Left lung (tissue), 14 donors: ENCODE measurements at places on chromosomes 2 and 18. TPM values are rescaled to one million over a fixed set of nuclear protein-coding genes. Genes with fewer than 3 reads are reported as not detected.

- no peak overlapping the region for H3K27ac ChIP-seq
- DNase-seq, result no peak
- H3K4me3 ChIP-seq, result no peak overlapping the region
Measured at GRCh38 chr2:20682167-20682920, 15.4 kb downstream of the GDF7 start.

COPS7B gene
- total RNA-seq, result 26.6 TPM

DNA sequence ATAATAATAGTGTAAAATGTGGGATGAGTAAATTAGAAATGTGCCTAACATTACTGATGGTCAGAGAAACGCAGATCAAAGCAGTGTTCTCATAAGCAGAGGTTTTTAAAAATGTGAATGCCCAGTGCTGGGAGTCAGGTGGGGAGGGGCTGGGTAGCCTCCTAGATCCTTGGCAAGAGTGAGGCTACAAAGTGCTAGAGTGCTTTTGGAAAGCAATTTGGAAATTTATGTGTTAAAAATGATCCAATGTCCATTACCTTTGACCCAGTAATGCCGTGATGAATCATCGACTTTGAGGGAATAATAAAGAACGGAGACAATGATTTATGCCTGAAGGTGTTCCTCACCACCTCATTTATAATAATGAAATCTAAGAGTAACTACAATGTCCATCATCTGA lies 44.9 kb upstream of the TWIST2 start:
- H3K27ac ChIP-seq, result no peak overlapping the region
- H3K36me3 ChIP-seq, result no peaks in the 10 kb centered on the region
- DNase-seq, result no peak
- no peak overlapping the region for H3K4me3 ChIP-seq
- H3K4me1 ChIP-seq, result no peaks in the 10 kb centered on the region
- H3K27me3 ChIP-seq, result peaks cover 33% of the 10 kb centered on the region

POTEI gene
- not detected for total RNA-seq

GRCh38 chr2:205808486-205809121 lies 126.3 kb downstream of the NRP2 start:
- no peaks in the 10 kb centered on the region for H3K36me3 ChIP-seq
- no peak overlapping the region for H3K4me3 ChIP-seq
- H3K27me3 ChIP-seq, result no peaks in the 10 kb centered on the region
- DNase-seq, result no peak
- H3K27ac ChIP-seq, result no peak overlapping the region

DNA sequence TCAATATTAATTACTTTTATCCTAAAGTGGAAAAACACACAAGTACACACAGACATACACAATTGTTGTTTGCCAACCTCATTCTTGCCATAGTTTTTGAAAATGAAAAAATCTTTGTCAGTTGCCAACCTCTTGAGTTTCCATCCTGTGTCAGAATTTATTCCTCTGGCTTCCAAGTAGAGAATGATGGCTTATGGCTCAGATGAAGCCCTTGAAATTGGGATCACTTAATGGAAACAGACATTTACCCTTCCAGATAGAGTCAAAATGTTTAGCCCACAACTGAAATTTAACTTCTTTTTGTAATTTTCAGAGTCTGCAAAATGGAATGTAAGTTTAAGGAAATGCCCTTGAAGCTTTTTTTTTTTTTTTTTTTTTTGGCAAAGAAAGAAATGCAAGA lies 321.6 kb upstream of the TNP1 start:
- H3K4me1 ChIP-seq, result no peaks in the 10 kb centered on the region
- no peak overlapping the region for H3K27ac ChIP-seq
- no peaks in the 10 kb centered on the region for H3K36me3 ChIP-seq
- DNase-seq, result no peak
- H3K27me3 ChIP-seq, result no peaks in the 10 kb centered on the region

- H3K36me3 ChIP-seq, result no peaks in the 10 kb centered on the region
- no peaks in the 10 kb centered on the region for H3K27me3 ChIP-seq
- no peak overlapping the region for H3K27ac ChIP-seq
- DNase-seq, result no peak
Measured at GRCh38 chr2:37802211-37802752, 122.8 kb upstream of the RMDN2 start.

- H3K27me3 ChIP-seq, result no peaks in the 10 kb centered on the region
- no peak for DNase-seq
- H3K27ac ChIP-seq, result no peak overlapping the region
- H3K36me3 ChIP-seq, result peaks cover 83% of the 10 kb centered on the region
- H3K4me3 ChIP-seq, result no peak overlapping the region
Measured at GRCh38 chr18:63409301-63409700, 13.0 kb downstream of the VPS4B start.

ARHGEF4 gene
- 1.7 TPM for total RNA-seq

GRCh38 chr2:135870571-135870970 lies 5.7 kb downstream of the MCM6 start:
- no peaks in the 10 kb centered on the region for H3K27me3 ChIP-seq
- peaks cover 14% of the 10 kb centered on the region for H3K4me1 ChIP-seq
- DNase-seq, result no peak
- no peak overlapping the region for H3K27ac ChIP-seq
- peaks cover 67% of the 10 kb centered on the region for H3K36me3 ChIP-seq
- H3K4me3 ChIP-seq, result no peak overlapping the region

MC5R gene
- total RNA-seq, result not detected

GRCh38 chr2:42224422-42225067 lies 55.4 kb downstream of the EML4 start:
- no peak for DNase-seq
- no peak overlapping the region for H3K27ac ChIP-seq
- no peak overlapping the region for H3K4me3 ChIP-seq
- H3K36me3 ChIP-seq, result no peaks in the 10 kb centered on the region

DNA sequence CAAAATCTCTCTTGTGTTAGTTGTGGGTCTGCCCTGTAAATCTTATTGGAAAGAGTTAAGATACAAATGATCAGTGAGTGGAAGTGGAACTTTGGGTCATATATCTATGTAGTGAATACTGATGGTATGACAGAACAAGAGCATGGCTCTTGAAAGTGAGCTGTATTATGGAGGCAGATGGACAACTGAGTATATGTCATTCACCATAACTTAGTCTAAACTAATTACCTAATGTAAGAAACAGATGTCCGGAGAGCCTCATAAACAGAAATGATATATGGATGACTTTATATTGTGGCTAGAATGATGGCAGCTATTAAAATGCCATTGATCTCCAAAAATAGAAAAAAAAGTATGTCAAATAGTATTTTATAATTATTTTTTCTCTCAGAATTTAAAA lies 72.4 kb downstream of the FASTKD2 start:
- H3K4me1 ChIP-seq, result no peaks in the 10 kb centered on the region
- no peak for DNase-seq
- no peak overlapping the region for H3K27ac ChIP-seq
- no peak overlapping the region for H3K4me3 ChIP-seq

DNA sequence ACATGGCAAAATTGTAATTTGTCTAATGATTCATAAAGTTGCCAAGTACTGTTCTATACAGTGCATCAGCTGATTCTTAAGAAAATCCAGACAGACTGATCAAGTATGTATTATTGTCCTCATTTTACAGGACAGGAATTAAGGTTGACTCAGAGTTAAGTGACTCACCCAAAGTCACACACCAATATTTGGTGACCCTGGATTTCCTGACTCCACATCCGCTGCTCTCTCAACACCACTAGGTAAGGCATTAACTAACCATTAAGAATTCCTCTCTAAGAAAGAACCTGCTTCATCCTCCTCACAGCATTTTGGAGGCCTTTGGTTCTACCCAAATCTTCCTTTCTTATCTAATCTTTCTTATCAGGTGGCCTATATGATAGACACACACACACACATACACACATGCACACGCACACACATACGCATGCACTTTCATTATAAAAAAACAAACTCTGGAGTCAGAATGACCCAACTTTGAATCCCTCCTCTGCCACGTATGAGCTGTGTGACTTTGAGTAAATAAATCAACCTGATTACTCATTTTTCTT lies 150.8 kb downstream of the ANKRD44 start:
- H3K36me3 ChIP-seq, result no peaks in the 10 kb centered on the region
- peaks cover 39% of the 10 kb centered on the region for H3K4me1 ChIP-seq
- peak overlapping the region; percentile 6 for H3K27ac ChIP-seq

TGFA gene
- total RNA-seq, result 12.1 TPM

GRCh38 chr2:174631009-174631981 lies 33.7 kb upstream of the WIPF1 start:
- no peak for DNase-seq
- no peak overlapping the region for H3K4me3 ChIP-seq
- H3K4me1 ChIP-seq, result peaks cover 60% of the 10 kb centered on the region
- no peak overlapping the region for H3K27ac ChIP-seq
- no peaks in the 10 kb centered on the region for H3K27me3 ChIP-seq

GRCh38 chr2:37885329-37885993 lies 39.6 kb upstream of the RMDN2 start:
- no peaks in the 10 kb centered on the region for H3K36me3 ChIP-seq
- no peak for DNase-seq
- H3K27me3 ChIP-seq, result no peaks in the 10 kb centered on the region
- no peak overlapping the region for H3K27ac ChIP-seq
- no peak overlapping the region for H3K4me3 ChIP-seq

TANC1 gene
- 53.5 TPM for total RNA-seq

- H3K27me3 ChIP-seq, result no peaks in the 10 kb centered on the region
- H3K4me1 ChIP-seq, result no peaks in the 10 kb centered on the region
- peak; percentile 6 for DNase-seq
Measured at GRCh38 chr18:66344227-66344626, 259.7 kb downstream of the CDH19 start.

- no peak overlapping the region for H3K4me3 ChIP-seq
- no peak for DNase-seq
- no peaks in the 10 kb centered on the region for H3K27me3 ChIP-seq
- no peaks in the 10 kb centered on the region for H3K36me3 ChIP-seq
- H3K4me1 ChIP-seq, result no peaks in the 10 kb centered on the region
- no peak overlapping the region for H3K27ac ChIP-seq
Measured at GRCh38 chr2:193539188-193539587, 1344.5 kb upstream of the TMEFF2 start.

DNA sequence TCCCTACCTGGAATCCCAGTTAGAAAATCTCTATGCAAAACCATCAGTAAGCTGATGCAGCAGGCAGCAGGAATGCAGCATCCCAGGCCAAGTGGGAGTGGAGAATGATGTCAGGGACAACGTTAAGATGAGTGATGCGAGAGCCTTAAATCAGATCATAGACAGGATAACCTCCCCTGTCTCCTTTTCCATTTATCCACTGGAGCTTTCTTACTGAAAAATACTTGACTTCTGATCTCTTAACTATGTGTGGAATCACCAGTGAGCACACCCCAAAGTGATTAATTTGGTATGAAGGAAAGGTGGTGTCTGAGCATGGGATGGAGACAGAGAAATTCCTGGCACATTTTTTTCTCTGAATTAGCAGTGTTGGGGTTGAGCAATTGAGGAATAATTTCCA lies 98.0 kb downstream of the RND3 start:
- H3K27ac ChIP-seq, result no peak overlapping the region
- H3K36me3 ChIP-seq, result no peaks in the 10 kb centered on the region
- no peaks in the 10 kb centered on the region for H3K4me1 ChIP-seq
- DNase-seq, result no peak
- no peaks in the 10 kb centered on the region for H3K27me3 ChIP-seq

- H3K36me3 ChIP-seq, result no peaks in the 10 kb centered on the region
- no peak overlapping the region for H3K4me3 ChIP-seq
- peaks cover 26% of the 10 kb centered on the region for H3K4me1 ChIP-seq
- H3K27me3 ChIP-seq, result no peaks in the 10 kb centered on the region
- peak; percentile 91 for DNase-seq
Measured at GRCh38 chr2:54499661-54500060, 43.5 kb downstream of the SPTBN1 start.

NYAP2 gene
- 1.0 TPM for total RNA-seq

DNA sequence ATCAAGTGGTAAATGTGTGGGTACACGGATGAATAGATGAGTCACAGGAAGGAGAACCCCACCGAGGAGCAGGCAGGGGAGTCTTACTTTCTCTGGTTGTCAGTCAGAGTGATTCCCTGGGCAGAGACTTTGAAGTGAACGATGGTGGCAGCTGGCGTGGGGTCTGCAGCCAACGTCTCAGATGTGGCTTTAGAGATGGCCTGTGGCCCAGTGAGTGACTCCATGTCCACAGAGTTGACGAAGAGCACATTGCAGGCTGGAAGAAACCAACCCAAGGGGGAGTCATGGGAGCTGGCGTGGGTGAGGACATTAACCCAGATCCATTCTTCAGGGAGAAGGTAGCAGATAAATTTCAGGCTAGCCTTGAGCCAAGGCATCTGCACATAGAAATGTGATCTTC lies 193.1 kb downstream of the TNS1 start:
- H3K27me3 ChIP-seq, result no peaks in the 10 kb centered on the region
- DNase-seq, result no peak
- no peak overlapping the region for H3K4me3 ChIP-seq
- no peaks in the 10 kb centered on the region for H3K36me3 ChIP-seq
- H3K27ac ChIP-seq, result no peak overlapping the region

DNA sequence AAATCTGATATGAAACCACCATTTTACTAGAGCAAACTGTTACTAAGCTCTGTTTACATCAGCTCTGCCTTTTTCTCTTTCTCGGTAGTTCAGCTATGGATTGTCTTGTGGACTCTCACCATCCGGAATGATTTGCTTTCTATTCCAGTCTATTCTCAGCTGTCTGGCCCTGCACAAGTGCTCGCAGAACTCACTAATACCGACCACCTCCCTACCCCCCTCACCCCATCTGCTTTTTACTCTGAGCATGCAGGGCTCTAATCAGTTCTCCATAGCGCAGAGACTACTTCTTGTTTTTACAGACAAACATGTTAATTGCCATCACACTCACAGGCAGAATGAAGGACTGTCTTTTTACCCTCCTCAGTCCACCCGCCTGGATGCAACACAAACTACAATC lies 180.7 kb upstream of the POU3F3 start:
- DNase-seq, result no peak
- H3K27ac ChIP-seq, result no peak overlapping the region
- no peaks in the 10 kb centered on the region for H3K27me3 ChIP-seq
- no peaks in the 10 kb centered on the region for H3K36me3 ChIP-seq
- H3K4me3 ChIP-seq, result no peak overlapping the region

DNA sequence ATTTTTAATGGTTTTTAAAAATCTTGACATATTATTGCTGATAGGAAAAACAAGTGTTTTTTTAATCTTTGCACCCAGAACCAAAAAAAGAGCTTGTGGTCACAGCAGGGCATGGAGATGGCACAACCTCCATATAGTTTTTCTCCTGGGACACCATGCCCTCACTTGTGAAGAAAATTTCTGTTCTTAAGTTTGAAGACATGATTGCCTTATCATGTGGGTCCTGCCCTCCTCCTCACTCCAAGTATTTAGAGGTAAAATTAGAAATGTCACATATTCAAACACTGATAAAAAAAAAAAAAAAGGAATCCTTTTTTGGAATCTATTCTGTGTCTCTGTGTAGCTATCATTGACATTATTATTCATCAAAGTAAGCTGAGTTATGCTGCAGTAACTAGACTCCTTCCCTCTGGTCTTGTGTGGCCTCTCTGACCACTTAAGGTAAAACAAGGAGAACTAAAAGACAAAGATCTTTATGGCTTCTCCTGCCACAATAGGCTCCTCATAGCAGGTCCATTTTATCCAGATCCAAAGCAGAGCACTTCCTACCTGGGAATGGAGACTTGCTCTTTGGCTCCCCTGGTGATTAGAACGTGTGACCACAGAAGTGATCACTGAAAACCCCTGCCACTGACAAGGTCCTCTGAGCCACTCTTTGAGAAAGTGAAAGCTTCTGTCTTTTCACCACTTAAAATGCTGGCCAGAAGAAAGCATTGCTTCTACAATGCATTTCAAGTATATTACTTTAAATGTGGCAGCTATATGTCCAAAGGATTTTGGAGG lies 19.8 kb downstream of the ADD2 start:
- no peak overlapping the region for H3K27ac ChIP-seq
- no peaks in the 10 kb centered on the region for H3K36me3 ChIP-seq
- H3K4me3 ChIP-seq, result no peak overlapping the region
- no peak for DNase-seq
- peaks cover 40% of the 10 kb centered on the region for H3K27me3 ChIP-seq
